Stimulated activated CD8-positive, alpha-beta memory T cell treated with anti-CD3 and anti-CD28 coated beads, Interleukin-4, amount 100 ng/mL, for 24 hours (primary cell): ENCODE measurements at places on chromosomes 2 and 18.

GRCh38 chr2:205471776-205472175, 210.5 kb upstream of the NRP2 start:
- DNase-seq: no peak

DNA sequence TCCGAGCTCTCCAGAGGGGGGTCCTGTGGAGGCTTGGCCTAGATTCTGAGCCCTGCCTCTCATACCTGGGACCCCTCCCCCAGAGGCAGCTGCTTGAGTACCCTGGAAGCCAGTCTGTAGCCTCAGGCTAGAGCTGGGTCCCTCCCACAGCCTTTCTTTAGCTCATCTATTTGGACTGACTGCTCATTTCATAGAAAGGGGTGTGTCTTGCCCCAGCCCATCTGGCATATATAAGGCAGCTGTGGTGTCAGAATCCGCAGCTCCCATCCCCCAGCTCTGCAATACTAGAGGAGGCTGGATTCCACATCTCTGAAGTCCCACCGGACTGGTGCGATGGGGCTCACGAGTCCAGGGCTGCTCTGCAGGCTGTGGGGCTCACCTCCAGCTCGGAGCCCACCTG, 26.1 kb downstream of the MPHOSPH10 start:
- DNase-seq: no peak

GRCh38 chr18:25230658-25231326, 121.2 kb downstream of the ZNF521 start:
- no peak for DNase-seq

- no peak for DNase-seq
Observed at GRCh38 chr2:68126561-68126960, 31.1 kb upstream of the PNO1 start.

DNA sequence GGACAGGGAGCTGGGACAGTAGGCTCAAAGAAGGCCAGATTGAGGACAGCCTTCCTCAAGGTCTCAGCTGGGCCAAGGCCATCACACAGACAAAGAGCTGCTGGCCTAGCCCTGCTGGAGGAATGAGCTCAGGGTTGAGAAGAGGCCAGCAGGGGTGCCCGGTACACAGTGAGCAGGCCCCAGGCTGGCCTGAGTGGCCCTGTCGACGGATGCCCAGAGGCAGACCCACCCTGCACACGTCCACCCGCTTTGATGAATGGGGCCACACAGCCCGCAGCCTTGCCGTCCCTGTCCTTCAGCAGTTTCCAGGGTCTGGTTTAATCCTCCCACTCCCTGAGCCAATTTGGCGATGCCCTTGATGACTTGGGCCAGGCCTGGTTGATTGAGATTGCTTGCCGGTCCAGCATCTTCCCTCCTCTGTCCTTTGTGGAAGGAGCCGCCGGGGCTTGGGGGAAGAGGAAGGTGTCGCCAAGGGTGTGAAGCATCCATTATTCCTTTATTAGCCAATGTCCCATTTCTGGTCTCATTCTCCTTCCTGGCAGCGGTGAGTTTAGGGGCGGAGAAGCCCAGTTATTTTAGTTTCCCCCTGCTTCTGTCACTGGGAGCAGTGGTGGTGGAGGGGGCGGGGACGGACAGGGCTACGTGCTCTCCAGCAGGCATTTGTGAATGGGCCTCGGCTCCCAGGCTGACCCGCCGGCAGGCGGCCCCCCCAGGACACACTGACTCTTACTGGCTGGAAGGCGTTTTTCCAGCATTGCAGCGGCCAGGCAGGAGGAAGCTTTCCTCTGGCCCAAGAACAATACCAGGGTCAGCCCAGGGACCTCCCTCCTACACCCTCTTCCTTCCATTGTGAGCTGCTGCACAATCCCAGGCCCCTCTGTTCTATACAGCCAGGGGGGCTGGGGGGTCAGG, 141.8 kb downstream of the CTIF start:
- no peak for DNase-seq

GRCh38 chr2:122469147-122469546, 713.7 kb downstream of the TSN start:
- DNase-seq: no peak

DNA sequence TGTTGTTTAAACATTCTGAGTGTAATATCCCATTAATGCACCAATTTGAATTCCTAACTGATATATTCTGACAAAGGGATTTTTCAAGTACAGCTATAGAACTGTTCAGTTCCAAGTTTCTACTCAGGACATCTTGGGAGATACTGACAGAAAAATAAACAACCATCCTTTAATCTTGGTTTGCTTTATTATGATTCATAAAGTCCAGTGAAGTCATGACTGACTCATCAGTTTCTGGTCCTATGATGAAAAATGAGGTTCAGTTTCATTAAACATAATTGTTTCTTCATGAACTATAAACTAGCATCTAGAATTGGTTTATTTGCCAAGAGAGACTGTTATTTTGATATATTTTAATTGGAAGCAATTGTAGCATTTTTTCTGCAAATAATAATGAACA, 896.2 kb downstream of the CCDC85A start:
- DNase-seq: no peak

DNA sequence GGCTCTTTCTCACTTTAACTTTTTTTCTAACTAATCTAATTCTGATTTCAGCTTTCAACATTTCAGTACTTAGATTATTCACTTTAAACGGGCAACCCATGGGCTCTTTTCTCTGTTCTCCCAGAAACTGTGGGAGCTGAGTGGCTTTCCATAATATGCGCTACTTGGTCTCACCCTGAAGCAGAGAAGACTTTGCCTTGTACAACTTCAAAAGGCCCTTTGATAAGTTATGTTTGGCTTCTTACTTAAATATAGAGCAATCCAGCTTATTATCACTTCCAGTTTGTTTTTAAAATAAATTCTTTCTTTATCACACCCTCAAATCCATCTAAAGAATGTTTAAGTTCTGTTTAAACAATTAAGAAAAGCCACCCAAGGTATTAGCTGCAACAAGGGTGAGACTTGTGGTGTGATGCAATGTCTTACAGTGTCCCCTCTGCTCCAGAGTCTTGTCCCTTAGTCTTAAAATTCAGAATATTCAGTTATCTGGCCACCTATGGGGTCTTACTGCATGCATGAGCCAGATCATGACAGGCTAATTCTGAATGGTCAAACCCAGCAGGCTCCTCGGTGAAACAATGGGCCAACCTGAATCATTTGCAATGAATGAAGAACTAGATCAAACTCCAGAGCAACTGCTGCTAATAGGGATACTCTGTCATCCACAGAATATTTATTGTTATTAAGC, 38.8 kb downstream of the GCG start:
- no peak for DNase-seq

DNA sequence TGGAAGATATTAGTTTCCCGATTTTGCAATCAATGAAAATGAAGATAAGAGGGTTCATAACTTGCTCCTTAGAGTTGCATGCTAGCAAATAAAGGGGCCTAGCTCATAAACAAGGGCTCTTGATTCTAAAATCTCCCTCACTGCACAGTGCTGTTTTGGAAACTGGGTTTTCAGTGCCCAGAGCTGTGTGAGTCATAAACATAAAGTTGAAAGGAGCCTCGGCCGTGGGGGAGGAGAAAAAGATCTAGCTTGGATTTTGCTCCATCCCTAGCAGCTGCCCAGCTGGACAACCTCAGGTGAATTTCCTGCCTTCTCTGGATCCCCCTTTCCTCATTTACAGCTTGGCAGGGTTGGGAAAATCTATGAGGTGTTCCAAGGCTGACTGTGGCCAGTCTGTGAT, 42.5 kb downstream of the LYPD1 start:
- no peak for DNase-seq

- DNase-seq: no peak
Observed at GRCh38 chr18:74064510-74064909, 83.1 kb downstream of the FBXO15 start.

- DNase-seq: no peak
Observed at GRCh38 chr2:127145280-127145895, 38.4 kb upstream of the BIN1 start.

DNA sequence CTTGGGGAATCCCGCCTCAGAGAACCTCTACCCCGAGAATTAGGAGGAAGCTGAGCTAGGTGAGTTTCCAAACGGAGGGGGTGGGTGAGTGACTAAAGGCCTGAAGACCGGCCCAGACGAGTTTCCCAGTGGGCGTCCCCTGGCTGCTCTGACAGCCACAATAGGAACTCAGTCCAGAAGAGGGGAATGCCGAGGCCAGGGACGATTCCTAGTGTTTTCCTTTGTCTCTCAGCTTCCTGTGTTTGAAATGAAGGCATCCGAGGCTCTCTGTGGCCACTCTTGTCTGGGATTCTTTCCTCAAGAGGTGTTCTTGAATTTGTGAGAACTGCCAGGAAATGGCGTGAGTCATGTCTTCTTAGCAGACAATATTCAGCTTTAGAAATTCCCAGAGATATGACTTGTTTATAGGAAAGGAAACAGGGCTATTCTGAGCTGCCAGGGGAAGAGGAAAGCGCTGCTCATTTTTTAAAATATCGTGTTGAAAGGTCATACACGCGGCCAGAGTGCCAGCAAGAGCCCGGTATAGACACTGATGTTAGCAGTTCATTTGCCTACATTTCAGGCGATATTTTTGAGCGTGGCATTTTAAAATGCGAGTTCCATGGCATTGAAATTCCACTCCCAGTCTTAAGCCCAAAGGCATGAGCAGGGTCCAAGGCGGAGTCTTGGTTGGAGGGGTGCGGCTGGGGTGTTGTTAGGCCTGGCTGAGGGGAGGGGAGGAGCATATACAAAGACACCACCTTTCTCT, 169.1 kb upstream of the KLF7 start:
- DNase-seq: no peak

DNA sequence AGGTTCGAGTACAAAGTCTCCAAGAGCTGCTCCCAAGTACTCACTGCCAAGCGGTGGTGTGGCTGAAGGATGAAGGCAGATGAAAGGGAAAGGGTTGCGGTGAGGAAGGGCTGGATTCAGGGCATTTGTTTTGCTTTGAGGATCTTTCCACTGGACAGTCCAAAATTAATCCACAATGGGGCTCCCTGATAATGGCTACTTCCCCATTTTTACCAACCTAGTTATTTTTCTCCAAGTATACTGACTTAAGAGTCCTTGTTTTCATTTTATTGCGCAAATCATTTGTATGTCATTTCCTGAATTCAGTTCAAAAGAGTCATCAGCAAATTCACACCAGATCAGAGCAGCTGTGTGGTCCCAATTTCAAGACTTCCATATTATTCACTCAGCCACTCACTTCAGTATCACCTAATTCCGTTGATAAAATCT, 464 bp upstream of the SESTD1 start:
- no peak for DNase-seq

GRCh38 chr2:26682155-26682554, 10.4 kb upstream of the KCNK3 start:
- no peak for DNase-seq

DNA sequence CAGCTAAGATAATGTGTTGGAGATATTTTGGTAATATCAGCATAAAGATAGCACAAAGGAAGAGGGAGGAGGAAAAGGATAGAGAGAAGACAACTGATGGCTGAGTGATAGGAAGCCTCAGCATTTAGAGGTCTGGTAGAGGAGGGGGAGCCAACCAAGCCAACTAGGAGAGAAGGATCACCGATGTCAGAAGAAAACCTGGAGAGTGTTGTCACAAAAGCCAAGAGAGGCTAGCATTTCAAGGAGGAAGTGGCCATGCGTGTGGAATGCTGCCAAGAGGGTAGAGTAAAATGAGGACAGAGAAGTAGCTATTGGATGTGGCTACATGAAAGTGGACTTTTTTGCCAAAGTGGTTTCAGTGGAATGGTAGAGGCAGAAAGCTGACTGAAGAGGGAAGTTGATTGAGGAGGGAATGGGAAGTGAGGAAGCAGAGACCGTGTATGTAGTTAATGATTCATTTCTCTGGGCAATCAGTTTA, 34.3 kb downstream of the LCLAT1 start:
- DNase-seq: no peak

DNA sequence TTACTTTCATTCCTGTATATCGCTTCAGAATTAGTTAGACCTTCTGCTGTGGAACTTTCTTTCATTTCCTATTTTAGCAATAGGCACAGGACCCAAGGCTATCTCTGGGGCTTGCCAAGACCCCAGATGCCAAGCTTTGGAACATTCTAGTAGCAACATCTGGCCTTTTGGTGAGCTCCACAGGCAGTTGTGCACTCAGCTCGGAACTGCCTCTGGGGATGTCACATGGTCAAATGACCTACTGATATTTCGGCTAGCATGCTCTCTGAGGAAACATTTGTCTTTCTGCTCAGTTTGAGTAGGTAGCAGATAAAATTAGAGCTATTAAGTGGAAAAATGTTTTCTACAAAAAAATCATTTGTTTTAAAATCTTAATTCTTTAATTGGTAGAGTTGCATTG, 76.6 kb upstream of the ITGA4 start:
- DNase-seq: no peak
